GM23248 (cell line): ENCODE measurements at places on chromosomes 11 and 22. TPM values are rescaled to one million over a fixed set of nuclear protein-coding genes. Genes with fewer than 3 reads are reported as not detected.
A peak's percentile ranks its signal among the peaks of the same experiment; 100 is the strongest.

- no peaks in the 10 kb centered on the region for H3K27me3 ChIP-seq
- no peak overlapping the region for H3K4me3 ChIP-seq
- H3K27ac ChIP-seq = no peak overlapping the region
- H3K4me1 ChIP-seq = no peaks in the 10 kb centered on the region
These were observed 1304.6 kb downstream of the BRD1 start for GRCh38 chr22:48523091-48523490.

DNA sequence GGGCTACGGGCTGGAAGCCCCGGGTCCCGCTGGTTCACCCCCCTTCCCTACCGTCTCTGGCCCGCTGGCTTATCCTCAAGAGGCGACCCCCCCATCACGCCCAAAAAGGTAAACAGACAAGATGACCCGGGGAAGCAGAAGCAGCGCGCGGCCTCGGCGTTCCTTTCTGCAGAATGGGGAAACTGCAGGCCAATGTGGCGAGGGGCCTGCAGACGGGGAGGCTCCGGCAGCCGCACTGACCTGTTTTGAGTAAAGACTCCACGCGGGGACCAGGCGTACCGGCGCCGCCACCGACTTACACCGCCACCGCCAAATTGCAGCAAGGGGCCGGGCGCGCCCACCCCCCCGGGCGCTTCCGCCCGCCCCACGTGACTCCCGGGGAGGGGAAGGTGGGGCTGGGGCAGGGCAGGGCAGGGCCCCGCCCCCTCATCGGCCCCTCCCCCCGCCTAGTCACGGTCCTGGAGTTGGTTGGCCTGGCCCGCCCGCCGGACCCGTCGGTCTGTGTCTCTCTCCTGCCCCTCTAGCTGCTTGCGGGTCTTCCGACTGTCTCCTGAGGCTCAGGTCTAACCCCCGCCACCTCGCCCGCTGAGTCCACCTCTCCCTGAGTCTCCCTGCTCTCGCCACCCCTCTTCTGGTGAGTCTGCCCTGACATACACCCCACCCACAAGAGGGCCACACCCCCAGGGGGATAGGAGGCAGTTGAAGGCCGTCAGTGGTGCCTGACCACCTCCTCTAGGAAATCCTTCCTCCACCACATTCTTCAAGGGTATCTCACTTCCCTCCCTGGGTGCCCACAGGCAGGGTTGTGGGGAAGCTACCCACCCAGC lies at the start of gene ARAP1:
Gene ARAP1, minus strand, starts transcription at position 321 of the 827 bp plus-strand sequence. CDS start 25,280 bp downstream, outside the sequence.
- H3K4me3 ChIP-seq = peak within 1 kb of the TSS; percentile 90
- no peaks in the 10 kb centered on the region for H3K36me3 ChIP-seq
- peak; percentile 81 for DNase-seq

TALDO1 gene
- total RNA-seq = 185 and 216 TPM in 2 replicates

DNA sequence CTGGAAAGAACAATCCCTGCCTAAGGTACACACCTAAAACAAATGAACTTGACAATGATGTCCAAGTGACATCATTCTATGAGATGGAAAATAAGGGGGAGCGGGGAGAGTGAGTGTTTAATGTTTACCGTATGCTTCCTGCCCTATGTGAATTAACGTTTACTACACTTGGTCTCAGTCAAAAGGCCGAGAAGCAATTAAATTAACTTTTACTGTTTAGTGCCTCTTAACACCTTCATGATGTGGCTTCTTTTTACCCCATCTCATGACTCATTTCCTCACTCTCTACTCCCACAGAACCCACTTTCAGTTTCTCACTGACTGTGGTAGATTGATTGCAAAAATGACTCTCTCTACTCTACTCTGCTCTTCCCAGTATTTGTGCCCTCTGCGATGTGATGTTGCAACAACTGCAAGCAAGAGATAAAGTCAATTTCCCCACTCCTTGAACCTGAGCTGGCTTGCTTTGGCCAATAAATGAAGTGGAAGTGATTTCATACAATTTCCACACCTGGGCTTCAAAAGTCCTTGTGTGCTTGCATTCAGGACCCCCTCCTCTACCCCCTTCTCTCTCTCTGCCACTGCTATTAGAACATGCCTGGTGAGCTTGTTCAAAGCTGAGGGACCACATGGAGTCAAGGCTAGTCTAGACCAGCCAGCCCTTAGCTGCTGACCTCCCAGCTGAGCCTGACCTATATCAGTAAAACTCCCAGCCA lies 11.6 kb upstream of the ALKBH3 start:
- DNase-seq = peak; percentile 92
- H3K4me1 ChIP-seq = peaks cover 18% of the 10 kb centered on the region
- peak overlapping the region; percentile 69 for H3K27ac ChIP-seq
- no peaks in the 10 kb centered on the region for H3K36me3 ChIP-seq

TLCD5 gene
- total RNA-seq = 6.8 and 11.1 TPM in 2 replicates

RASGRP2 gene
- total RNA-seq = not detected in 2 replicates

APOA4 gene
- total RNA-seq = not detected in 2 replicates

DNA sequence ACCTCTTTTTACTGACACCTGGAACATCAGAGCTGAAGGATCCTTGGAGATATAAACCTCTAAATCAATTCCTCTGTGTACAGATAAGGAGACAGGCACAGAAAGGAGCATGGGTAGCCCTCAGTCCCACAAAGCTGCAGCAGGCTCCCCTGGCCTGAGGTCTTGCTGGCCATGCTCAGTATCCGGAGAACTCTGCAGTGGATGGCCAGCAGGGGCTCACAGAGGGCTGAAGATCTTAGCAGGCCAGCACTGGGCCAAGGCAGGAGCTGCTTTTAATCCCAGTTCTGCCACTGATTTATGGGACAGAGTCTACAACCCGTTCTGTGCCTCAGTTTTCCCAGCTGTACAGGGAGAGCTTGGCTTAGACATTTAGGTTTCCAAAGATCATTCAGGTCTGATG lies 52.6 kb upstream of the LRRC32 start:
- no peaks in the 10 kb centered on the region for H3K4me1 ChIP-seq
- peaks cover 44% of the 10 kb centered on the region; the same call in 1 of the 2 replicates for H3K27me3 ChIP-seq
- no peaks in the 10 kb centered on the region for H3K36me3 ChIP-seq
